CD4-positive, alpha-beta T cell treated with Interleukin-15 for 4 hours (primary cell): ENCODE measurements at places on chromosomes 12 and 14.

GRCh38 chr14:92684801-92685560, 63.4 kb downstream of the LGMN start:
- no peak for DNase-seq

DNA sequence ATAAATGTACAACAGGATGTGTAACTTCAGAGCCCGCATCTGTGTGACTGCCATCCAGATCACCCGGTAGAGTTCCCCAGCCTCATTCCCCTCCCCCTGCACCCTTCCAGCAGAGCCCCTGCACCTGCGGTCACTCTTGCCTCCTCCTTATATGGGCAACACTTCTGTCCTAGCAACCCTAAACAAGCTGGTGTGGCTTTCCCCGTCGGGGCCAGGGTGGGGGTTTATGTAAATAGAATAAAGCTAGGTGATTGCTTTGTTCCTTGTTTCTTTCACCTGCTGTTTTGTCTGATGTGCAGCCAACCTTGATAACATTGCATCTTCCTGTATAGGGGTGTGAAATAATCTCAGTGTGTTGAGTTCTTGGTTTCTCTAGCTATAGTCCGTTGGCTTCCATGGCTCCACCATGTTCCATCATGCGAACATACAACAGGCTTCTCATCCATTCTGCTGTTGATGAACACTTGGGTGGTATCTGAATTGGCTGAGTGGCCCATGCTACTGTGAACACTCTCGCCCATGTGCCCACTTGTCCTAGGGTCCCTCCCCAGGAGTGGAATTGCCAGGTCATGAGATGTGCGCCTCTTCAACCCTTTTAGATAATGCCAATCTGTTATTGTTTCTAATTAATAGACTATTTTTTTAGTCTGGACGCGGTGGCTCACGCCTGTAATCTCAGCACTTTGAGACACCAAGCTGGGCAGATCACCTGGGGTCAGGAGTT, 102.2 kb downstream of the KIF26A start:
- DNase-seq: no peak

GRCh38 chr14:30290001-30290400, 269.0 kb upstream of the G2E3 start:
- no peak for DNase-seq

DNA sequence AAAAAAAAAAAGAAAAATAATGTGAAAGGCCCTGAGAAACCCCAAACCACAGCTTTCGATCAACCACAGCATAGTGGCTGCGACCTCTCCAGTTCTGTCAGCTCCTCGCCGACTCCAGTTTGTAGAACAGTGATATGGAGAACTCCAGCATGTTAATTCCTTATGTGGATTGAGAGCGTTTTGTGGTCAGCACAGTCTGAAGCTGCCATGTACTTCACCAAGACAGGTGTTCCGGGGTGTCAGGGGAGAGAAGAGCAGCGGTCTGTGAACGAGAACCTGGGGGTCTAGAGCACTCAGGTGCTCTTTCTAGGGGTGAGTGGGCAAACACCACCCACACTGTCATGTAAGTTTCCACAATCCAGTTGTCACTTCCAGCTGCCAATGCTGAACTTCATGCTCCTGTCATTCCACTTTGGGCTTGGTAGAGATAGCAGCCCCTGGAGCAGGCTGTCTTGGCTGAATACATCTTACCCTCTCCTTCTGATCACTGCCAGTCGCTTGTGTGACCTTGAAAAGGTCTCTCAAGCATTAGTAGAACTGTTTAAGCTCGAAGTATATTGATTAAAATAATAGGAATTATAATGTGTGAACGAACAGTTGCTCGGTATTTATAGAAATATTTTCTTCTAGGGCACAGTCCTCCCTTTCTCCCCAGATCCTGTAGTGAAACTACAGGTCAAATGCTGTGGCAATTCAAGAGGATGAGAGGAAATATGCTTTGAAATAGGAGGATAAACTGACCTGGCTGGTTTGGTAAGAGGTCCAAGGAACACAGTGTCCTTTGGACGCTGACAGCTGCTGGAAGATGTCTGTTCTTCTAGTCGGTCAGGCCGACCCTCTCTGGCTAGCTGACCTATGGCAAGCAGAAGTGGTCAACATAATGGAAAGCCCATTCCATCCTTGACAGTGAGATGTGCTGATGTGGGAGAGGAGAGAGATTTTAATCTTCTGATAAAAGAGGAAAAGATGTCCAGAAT, 15.7 kb upstream of the MAX start:
- DNase-seq: no peak

GRCh38 chr14:64253672-64254071, 40.5 kb downstream of the ESR2 start:
- DNase-seq: no peak

GRCh38 chr12:6868211-6869048, 1.1 kb downstream of the TPI1 start:
- DNase-seq: peak; percentile 11

DNA sequence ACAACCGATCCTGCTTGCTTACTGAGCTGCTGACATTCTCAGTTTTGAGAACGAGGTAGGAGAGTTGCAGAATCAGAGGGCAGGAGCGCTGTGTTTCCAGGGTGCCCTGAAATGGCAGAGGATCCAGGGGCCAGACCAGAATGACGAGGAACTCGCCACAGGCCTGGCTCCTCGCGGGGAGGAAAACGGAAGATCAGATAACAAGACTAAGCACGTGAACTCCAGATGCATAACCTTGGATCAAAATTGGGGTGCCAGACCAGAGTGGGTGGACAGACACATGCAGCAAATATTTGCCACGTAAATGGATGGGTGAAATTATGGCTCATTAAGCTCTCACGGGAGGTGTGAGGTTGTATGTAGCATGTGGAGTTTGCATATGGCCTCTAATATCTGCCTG, 46.5 kb downstream of the ELK3 start:
- DNase-seq: no peak

- no peak for DNase-seq
These were observed 272.4 kb downstream of the ACSS3 start for GRCh38 chr12:81350309-81350708.

DNA sequence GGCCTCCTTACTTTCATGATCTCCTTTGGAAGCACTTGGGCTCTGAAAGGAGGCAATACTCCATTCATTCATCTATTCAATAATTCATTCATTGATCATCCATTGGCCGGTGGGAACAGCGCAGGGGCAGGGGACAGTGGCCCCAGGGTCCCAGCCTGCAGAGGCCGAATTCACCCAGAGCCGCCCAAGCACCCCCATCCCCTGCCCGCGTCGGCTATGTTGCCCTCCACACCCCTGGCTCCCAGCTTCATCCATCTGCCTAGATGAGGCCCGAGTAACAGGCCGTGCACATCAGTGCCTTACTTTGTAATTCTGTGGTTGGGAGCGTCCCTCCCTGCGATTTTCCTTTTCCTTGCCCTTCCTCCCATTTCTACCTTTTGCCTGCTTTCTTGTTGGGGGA, 3.2 kb downstream of the AMN start:
- DNase-seq: no peak

DNA sequence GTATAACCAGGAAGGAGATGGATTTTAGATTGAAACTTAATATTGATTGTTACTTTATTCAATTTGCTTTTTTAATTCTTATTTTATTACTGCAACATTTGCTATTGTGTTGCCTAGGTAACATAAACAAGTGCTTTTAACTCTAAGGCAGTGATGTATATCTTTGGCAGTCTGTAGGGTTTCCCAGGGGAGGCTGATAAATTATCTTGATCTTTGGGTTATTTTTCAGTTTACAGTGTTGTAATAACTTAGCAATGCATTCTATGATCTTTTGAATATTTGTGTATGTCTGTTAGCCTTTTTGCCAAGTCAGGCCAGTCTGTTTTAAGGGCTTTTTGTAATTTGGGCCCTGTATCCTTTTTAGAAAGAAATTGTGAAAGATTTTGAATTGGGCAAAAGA, 7.8 kb upstream of the DTD2 start:
- DNase-seq: no peak

GRCh38 chr14:104467641-104468040, 111.9 kb upstream of the C14orf180 start:
- no peak for DNase-seq

DNA sequence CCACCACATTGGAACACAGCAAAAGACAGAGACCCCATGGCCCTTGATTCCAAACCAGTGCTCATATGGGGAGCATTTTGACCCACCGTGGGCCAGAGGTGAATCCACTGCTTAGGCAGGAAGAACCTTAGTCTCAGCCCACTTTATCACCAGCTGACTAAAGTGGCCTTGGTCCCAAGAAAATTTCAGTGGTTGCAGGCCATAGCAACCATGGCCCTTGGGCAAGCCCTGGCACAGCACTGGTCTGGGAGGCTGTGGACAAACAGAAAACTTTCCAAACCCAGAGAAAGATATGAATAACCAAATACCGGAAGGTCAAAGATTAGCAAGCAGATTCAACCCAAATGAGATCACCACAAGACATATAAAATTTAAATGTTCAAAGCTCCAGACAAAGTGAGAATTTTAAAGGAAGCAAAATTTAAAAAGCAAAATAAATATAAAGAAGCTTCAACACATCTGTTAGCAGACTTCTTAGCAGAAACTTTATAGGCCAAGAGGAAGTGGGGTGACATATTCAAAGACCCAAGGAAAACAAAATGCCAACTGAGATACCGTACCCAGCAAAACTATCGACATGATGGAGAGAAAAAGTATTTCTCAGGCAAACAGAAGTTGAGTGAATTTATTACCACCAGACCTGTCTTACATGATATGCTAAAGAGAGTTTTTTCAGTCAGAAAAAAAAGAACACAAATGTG, 7.8 kb downstream of the KLRK1 start:
- no peak for DNase-seq

GRCh38 chr14:63212776-63213500, 8.7 kb downstream of the RHOJ start:
- DNase-seq: no peak

GRCh38 chr12:28446031-28446430, 255.8 kb downstream of the CCDC91 start:
- DNase-seq: no peak

- DNase-seq: no peak
These were observed 12.2 kb downstream of the TEDC1 start for GRCh38 chr14:105503296-105503640.

DNA sequence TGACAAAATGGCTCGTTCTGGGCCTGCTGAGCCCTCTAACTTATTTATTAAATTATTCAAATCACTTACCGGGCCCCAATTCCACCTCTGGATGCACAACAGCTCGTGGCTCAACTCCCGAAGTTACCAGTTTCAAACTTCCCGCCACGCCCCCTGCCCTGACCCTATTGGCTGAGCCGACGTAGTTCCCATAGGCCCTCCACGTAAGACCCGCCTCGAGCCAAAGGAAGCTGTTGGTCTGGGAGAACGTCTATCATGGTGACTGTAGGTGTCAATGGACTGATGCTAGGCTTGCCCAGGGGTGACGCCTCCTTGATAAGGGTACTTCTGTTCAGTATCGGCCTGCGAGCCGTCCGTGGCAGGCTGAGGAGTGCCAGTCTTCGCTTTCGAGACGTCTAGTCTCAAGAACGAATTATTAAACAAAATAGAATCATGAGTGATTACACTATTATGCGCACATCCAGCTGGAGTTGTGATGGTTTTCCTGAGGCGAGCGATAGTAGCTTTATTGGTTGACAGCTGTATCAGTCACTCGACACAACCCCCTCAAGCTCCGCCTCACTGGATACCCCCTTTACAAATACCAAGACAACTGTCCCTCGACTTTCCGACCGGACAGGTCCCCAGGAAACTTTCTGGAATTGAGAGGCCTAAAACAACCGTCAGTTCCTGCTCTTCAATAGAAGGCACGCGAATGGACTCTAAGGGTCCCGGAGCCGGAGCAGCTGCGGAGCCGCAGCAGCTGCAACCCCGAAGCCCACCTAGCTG, at the start of gene CDCA3:
Gene CDCA3 (minus strand): TSS at position 134 of the 768 bp plus-strand sequence. CDS start 334 bp downstream, outside the sequence.
- DNase-seq: peak; percentile 96

DNA sequence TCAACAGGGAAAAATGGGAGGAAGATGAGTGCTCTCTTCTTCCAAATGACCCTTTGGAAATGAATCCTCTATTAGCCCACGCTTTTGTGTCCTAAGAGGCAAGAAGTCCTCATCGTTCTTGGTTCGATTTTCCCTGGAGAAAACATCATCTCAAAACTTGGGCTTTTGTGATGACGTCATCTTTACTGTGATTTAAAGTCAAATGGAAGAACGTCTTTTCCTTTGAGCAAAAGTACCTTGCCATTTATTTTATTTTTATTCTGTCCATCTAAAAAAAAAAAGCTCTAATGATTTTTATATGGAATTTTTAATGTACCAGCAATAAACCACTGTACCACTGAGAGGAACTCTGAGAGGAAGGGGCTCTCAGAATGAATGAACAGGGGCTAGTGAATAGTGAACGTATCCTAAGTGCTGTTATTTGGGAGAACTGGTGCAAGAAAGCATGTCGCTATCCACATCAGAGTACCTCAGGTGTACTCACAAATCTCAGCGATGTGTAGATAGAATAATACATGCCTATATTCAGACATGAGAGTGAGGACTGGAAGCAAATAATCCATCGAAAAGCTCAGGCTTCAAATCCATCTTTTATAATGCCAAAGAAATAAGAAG, 124.8 kb downstream of the HMGA2 start:
- DNase-seq: no peak

GRCh38 chr14:104697317-104697703, 7.9 kb downstream of the INF2 start:
- DNase-seq: no peak

- DNase-seq: no peak
These were observed 224.2 kb downstream of the EGLN3 start for GRCh38 chr14:33726685-33727084.

DNA sequence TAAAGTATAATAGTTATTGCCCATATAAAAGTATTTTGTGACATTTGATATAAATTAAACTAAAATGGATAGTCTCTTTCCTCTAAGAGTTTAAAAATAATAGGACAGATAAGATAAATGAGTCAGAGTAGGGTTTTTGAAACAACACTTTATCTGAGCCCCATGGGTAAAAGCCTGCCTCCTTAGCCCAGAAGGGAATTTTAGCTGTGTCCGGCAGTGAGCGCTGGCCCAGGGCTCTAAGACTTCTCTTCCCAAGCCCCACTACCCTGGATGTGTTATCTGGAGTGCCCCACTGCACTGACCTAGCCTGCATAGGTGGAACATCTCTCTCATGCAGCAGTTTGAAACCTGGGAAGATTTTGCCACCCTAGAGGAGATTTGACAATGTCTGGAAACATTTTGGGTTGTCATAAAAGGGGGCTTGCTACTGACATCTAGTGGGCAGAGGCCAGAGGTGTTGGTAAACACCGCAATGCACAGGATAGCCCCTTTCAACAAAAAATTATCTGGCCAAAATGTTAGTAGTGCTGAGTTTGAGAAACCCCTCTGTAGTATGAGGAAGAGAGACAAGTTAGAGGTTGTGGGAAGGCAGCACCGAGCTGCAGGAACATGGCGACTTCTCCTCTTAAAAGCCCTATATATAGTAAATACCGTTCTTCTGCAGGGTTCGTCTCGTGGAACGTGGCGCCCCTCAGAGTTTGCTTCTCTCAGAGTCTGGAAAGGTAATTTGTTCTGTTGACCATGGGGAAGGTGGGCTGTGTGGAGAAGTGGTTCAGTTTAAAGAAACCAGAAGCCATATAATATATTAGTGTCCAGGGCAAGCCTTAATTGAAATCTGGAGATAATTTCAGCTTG, 29.3 kb upstream of the ATF1 start:
- DNase-seq: peak; percentile 14

GRCh38 chr12:105204916-105205315, 31.1 kb downstream of the APPL2 start:
- no peak for DNase-seq

GRCh38 chr12:98182821-98183220, 332.6 kb upstream of the TMPO start:
- no peak for DNase-seq

GRCh38 chr12:89710873-89711750, 2.5 kb upstream of the ATP2B1 start:
- no peak for DNase-seq

GRCh38 chr12:22334410-22335100, at the start of gene ST8SIA1:
ST8SIA1 (minus strand) TSS chr12:22334707; CDS start chr12:22334232, 475 bp downstream.
- DNase-seq: peak; percentile 73
